NCI-H1092 (cell line): ENCODE measurements at places on chromosomes 7 and 10.

- no peak for DNase-seq
These were observed 153.1 kb downstream of the ZNF365 start for GRCh38 chr10:62527019-62527827.

DNA sequence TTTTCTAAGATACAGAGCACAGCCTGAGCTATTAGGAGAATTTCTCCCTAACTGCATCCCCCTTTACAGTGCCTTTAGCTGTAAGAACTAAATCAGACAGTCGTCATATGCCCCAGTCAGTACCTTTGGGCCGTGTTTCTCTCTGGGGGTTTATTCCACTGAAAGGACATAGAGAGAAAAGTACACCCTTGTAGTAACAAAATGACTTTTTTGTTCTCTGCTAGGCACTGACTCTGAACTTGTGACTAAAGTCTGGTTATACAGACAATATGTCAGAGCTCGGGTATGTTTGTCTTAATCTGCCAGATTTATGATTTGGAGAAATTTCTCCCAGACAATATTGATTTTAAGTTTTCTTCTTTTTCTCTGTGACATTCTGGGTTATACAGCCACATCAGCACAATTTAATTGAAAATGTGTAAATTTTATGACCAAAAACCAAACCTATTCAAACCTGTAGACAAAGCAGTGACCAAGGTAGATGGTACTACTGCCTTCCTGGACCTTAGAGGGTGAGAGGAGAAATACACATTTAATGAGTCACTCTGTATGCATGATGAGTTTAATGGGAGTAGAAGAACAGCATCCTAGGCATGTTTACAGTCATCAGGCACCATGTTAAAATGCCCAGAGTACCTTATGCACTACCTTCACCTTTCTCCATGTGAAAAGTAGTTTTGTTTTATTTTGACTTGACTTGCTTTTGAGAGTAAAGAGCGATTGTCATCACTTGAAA is 156.1 kb upstream of the PLXDC2 start:
- no peak for DNase-seq

- DNase-seq = no peak
These were observed 138.1 kb upstream of the CHST15 start for GRCh38 chr10:124231168-124232155.

DNA sequence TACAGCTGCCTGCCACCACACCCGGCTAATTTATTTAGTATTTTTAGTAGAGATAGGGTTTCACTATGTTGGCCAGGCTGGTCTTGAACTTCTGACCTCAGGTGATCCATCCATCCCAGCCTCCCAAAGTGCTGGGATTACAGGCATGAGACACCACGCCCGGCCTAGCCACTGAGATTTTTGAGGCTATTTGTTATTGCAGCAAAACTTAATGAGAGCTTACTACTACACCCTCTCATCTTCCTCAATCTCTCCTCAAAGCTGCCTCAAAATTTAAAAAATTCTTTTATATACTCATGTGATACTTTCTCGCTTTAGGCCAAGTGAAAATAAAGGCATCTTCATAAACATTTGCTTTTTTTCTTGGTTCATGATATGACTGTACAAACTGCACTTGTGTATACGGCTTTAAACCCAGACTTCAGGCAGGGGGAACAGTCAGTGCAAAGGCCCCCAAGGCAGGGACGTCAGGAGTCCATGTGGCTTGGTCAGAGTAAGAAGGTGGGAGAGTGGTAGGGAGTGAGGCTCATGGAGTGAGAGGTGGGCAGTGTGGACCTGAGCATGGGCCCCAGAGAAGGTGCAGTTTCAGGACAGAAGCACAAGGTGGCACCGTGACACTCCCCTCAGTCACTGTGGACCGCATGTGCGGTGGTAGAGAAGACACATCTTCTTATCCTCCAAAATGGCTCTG is 55.5 kb downstream of the SYPL1 start:
- peak; percentile 79 for DNase-seq

DNA sequence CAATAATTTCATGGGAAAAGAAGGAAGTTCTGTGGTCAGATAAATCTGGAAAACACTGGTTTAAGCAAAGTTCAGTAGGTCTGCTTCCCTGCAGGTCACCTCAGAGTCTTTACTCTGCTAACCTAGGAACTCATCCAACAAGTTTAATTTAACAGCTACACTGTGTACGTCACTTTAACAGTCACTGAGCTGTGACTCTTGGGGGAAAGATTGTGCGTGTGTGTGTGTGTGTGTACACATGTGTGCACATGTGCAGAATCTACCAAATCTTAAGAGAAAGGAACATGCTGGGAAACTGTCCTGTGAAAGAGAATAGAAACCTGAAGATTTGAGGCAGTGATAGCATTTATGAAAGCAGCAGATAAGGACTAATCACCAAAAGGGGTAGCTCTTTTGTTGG is 62.6 kb downstream of the IKZF1 start:
- no peak for DNase-seq

- peak; percentile 10 for DNase-seq
These were observed 13.4 kb downstream of the NOD1 start for GRCh38 chr7:30465046-30465810.

DNA sequence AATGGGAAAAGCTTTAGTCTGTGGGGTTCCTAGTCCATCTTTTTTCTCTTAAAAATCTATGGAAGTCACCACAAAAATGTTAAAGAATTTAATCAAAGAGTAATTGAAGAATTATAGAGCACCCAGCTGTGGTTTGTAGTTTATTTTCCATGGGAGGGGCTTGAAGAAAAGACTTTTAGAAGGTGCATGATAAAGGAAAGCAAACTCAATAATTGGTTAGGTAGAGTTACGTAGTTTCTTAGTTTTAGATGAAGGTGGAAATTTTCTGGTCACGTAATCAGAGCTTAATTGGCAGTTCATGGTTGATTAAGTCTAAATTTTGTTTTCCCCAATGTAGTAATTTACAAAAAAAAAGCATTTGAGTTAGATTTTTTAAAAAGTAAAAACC is 724 bp downstream of the ZNF107 start:
- DNase-seq = no peak

- no peak for DNase-seq
These were observed 55.5 kb upstream of the LRGUK start for GRCh38 chr7:134071355-134072331.

DNA sequence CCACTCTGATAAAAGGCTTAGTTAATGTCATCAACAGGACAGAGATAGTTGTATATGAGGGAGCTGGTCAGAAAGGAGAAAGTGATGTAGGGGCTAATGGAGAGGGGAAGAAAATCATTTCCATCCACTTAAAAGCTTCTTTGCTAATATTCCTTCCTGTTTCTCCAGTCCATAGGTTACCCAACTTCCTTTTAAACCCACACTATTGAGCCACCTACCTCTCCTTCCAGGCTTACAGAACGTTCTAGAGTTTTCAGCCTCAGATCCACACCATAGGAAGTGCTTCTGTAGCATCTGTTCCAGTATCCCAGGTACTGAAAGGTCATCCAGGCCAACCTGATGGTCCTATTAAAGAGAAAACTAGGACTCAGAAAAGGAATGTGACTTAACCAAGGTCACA is 28.2 kb downstream of the STRIP2 start:
- DNase-seq = no peak

DNA sequence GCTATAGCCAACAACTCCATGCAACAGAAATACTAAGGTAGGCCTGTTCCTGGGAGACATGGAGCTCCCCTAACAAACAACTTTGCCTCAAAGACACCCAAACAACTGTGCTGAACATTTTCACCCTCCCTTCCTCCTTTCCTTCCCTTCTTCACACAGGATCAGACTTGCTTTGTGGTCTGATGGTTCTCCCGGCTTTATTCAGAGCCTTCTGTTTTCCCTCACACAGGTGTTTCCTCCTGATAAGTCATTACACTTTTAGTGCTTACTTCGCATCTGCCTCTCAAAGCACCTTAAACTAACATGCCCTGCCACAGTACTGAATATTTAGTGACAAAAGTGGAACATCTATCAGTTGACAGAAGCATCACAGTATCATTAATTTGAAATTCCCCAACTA is 56.3 kb upstream of the YAE1 start:
- DNase-seq = no peak

DNA sequence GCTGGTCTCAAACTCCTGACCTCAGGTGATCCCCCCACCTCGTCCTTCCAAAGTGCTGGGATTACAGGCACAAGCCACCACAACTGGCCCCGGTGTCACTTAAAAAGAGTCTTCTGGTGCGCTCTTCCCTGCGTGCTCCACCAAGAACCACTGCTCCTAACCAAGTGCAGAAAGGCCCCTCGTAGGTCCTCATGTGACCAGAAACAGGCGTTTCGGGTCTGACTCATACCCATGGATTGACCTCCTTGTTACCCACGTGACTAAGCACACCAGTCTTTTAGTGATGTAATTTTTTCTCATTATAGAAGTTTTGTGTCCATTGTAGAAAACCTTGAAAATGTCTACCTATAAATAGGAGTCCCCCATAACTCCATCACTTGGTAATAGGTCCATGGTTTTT is 13.9 kb downstream of the FKBP6 start:
- no peak for DNase-seq

GRCh38 chr10:27369880-27370279 is 129.3 kb upstream of the ACBD5 start:
- no peak for DNase-seq

DNA sequence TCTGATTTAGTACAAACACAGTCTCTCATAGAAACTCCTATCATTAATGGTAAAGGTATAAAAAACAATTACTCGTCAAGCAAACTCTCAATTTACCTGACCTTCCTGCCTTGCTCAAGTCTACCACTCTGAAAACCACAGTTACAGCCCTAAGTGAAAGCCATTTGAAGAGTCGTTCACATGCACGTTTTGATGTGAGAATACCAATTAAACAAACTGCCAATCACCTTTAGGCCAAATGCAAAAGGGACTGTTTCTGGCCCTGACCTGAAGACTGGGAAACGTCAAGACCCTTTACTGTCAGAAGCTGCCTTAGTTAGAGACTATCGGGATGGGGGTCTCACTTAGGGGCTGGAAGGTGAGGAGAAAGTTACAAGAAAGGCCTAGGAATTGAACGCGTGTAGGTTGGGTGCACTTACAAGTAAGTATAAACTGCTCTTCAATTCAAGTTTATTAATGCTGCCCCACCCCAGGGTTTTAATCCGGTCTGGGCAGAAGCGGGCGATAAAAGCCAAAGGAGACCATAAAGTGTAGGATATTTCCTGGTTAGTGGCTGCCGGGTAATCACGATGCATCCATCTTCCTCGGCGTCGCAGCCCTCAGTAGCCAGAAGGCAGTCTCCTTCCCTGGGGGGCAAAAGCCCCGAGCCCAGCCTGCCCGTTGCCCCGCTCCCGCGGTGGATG is 935 bp downstream of the TM9SF3 start:
- DNase-seq = no peak

DNA sequence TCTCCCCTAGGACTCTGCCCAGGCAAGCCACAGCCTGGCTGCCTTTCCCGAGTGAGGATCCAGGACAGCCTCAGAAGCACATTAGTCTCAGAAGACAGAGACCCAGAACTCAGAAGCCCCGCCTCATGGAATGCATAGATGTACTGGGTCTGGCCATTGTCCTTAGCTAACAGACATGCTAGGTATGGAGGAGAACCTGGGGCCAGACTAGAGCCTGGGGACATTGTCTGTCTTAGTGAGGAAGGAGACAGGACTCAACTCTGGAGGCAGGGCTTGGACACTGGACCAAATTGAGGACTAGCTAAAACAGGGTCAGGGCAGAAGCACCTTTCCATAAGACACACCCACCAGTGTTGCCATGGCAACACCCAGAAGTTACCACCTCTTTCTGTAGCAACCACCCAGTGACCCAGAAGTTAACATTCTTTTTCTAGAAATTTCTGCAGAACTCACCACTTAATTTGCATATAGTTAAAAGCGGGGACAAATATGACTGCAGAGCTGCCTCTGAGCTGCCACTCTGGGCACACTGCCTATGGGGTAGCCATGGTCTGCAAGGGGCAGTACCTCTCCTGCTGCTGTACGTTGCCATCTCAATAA is 27.5 kb downstream of the TLX1 start:
- no peak for DNase-seq

GRCh38 chr10:74612195-74612594 is 214.2 kb upstream of the KAT6B start:
- DNase-seq = no peak

GRCh38 chr10:93378997-93379730 is 103.0 kb downstream of the MYOF start:
- no peak for DNase-seq

DNA sequence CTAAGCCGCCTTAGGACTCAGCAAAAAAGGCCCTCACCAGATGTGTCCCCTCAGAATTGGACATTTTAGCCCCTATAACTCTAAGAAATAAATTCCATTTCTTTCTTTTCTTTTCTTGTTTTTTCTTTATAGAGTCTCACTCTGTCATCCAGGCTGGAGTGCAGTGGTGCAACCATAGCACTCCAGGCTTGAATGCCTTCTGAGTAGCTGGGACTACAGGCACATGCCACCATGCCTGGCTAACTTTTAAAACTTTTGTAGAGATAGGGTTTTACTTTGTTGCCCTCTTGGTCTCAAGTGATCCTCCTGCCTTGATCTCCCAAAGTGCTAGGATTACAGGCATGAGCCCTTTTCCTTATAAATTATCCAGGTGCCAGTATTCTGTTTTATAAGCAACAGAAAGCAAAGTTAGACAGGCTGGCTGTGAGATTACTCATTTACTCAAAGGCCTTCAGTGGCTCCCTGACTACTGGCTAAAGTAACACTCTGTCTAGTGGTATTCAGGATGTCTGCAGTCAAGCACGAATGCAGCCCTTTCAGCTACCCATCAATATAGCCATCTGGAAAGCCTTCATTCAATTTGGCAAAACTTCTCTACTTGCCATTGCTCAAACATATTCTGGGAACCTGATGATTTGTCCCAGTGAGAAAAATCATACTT is 128.6 kb downstream of the ICA1 start:
- DNase-seq = no peak

DNA sequence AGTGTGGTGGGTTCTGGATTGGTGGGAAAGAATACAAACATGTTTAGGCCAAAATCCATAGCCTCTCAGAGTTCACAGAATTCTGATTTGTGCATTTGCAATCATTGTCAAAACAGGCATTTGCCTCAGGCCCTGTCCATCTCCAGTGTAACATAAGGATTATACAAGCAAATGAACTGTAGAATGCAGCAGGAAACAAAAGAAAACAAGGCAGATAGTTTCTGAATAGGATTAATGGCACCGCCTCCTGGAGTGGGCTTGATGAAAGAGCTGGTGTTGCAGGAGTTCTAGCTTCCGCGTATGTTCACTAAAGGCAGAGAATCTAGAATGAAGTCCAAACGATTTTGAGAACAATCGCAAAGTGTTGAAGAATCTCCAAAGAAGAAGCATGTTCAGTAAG is 11.3 kb upstream of the MPP7 start:
- DNase-seq = no peak

- DNase-seq = no peak
These were observed 295.3 kb upstream of the MKI67 start for GRCh38 chr10:128421371-128422160.

GRCh38 chr7:123120286-123120685 is 79.5 kb downstream of the SLC13A1 start:
- DNase-seq = no peak

DNA sequence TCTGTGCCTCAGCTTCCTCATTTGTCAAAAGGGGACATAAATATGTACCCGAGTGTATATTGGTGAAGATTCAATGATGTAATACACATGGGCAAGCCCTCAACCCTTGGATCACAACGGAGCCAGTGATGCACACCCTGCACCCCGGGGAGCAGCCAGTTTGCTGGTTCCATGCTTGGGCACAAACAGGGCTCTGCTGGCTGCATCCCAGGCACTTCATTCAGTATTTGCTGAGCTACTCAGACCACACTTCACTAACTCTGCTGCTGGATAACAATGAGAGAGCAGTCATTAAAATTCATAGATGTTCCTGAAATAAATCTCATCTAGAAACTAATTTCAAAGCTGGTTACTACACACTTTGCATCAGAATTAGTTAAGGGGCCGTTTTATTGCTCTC is 72.0 kb downstream of the SCRN1 start:
- DNase-seq = peak; percentile 79

- DNase-seq = peak; percentile 22
These were observed 1.6 kb downstream of the FAM53B start for GRCh38 chr10:124742413-124743190.
